H7 (cell line): ENCODE measurements at places on chromosomes 12 and 14. TPM values are rescaled to one million over a fixed set of nuclear protein-coding genes. Genes with fewer than 3 reads are reported as not detected.

DNA sequence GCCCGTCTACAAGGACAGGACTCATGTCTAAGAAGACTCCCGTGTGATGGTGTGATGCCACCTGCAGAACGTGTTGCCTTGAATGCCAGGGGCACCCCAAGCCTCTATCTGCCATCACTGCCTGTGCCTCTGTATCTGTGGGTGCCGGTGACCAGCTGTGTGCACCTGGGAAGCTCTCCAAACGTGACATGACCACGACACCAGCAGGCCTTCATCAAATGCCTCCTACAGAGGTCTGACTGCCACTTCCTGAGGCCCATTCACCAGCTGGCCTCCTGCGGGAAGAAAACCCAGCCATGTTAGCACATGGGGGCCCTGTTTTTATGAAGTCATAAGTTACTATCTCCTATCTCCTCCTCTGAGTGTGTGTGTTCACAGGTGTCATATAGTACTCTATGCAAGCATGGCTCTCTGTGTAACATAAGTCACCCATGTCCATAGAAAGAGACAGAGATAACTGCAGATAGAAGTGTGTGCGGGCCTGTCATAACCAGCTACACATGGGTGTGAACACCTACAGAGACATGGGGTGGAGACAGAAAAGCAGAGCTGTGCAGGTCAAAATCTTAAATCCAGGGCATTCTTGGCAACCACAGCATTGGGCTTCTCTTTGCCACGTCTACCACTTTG, 18.3 kb upstream of the SERPINA4 start:
- DNase-seq, result no peak

Gene WNT1
- not detected in 2 replicates for total RNA-seq

DNA sequence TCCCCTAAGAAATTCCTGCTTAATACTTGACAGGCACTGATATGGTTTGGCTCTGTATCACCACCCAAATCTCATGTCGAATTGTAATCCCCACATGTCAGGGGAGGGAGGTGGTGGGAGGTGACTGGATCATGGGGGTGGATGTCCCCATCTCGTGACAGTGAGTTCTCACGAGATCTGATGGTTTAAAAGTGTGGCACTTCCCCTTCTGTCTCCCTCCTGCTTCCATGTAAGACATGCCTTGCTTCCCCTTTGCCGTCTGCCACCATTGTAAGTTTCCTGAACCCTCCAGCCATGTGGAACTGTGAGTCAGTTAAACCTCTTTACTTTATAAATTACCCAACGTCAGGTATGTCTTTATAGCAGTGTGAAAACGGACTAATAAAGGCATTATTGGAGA, 198.0 kb downstream of the FOXN3 start:
- no peak for DNase-seq

- DNase-seq, result no peak
Measured at GRCh38 chr12:64090047-64090446, 132.0 kb downstream of the KICS2 start.

GRCh38 chr12:57500213-57500612, 12.3 kb downstream of the MARS1 start:
- DNase-seq, result no peak

DNA sequence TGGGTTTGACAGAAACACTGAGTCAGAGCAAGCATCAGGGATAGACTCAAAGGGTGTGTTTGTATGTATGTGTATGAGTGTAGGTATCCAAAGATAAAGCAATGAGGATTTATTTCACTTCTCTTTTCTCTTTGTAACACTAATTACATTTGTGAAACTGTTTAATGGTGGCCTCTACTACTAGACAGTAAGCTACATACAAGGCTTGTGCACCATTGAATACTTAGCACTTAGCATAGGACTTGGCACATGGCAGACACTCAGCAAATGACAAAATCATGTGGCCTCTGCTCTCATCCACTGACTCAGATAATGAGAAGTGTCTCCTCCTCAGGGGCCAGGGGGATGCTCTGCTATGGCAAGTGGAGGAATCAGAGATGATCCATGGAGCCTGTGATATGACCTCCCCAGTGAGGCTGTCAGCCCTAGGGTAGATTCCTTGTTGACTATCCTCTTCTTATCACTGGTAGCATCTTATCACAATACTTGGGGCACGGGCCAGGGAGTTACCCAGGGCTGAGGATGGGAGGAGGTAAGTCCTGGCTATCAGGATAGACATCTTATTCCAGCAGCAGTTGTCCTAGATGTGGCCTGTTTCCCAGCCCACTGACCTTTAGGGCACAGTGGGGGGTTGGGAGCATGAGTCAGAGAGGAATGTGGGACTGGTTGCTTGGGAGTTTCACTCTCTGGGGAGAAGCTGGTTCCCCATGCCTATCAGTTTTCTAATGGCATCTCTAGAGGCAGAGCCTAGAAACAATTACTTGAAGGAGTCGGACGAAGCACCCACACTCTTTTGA, 71.2 kb upstream of the HOXC13 start:
- peak; percentile 47 for DNase-seq

DNA sequence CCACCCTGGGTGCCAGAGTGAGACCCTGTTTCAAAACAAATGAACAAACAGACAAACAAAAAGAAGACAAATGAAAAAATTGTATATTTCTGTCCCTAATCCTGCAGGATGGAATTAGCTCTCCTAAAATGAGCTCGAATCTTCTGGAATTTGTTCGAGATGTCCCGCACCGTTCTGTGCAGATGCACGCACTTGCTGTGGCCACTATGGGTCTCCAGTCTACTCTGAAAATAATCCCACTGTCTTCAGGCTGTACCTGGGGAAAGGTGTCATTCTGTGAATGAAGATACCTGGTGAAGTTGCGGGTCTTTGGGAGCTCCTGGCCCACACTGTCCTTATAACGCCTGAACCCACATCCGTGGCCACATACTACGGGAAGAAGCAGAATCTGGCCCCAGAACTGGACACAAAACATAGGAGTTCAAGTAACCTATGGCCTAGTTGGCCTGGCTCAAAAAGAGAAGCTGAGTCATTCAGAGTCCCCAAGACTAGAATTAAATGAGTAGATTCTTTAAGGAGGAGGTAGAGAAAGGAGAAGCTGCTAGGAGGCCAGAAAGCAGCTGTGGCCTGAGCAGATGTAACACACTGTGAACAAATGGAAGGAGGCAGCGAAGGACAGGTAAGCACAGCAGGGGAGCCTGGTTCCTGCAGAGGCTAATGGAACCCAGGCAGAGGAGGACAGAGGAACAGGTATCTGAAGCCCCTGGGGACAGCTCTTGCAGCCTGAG, 108.6 kb downstream of the FOXN3 start:
- no peak for DNase-seq

Gene TAS2R13
- 0.24 TPM in 1 of 2 replicates, not detected in the other for total RNA-seq
